ENCODE measurements at places on chromosomes 7 and 10.

- DNase-seq: no peak
Observed at GRCh38 chr7:43123457-43123856, 11.0 kb downstream of the HECW1 start.

DNA sequence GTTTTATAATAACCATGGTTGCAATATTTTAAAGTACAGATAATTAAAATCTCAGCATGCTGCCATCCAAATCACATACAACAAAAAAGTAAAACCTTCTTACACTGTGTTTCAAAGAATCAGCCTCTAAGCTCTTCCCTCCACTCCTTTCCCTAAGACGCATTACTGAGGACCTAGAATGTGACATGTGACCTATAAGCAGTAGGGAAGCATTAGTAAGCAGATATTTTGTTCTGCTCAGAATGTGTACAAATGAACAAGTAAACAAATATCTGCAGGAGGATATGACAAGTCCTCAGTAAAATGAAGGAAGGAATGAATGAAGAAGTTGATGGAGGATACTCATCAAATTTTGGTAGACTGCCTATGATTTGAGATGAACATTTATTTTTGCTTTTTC lies 49.1 kb downstream of the RAB11FIP2 start:
- DNase-seq: peak; percentile 74

DNA sequence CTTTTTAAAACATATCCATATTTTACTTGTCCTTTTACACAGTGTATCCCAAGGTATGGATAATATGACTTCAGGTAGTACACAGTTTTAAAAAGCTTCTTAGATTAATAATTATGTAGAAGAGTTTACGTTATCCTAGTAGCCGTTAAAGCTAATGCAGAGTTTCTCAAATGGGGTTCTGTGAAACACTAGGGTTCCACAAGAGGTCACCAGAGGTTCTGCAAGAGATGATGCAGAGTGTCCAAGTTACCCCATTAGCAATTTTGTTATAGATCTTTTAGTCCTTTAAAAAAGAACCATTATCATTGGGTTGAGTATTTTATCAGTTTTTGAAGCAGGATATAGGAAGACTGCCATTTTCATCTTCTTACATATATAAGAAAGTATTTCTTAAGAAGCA lies 298.9 kb upstream of the HPS1 start:
- DNase-seq: no peak

- DNase-seq: peak; percentile 74
Observed at GRCh38 chr10:49135575-49136313, 1.9 kb upstream of the FAM170B start.

GRCh38 chr10:33330543-33331378 lies 3.7 kb downstream of the NRP1 start:
- peak; percentile 94 for DNase-seq

- DNase-seq: no peak
Observed at GRCh38 chr7:2603044-2603965, 28.5 kb upstream of the TTYH3 start.

DNA sequence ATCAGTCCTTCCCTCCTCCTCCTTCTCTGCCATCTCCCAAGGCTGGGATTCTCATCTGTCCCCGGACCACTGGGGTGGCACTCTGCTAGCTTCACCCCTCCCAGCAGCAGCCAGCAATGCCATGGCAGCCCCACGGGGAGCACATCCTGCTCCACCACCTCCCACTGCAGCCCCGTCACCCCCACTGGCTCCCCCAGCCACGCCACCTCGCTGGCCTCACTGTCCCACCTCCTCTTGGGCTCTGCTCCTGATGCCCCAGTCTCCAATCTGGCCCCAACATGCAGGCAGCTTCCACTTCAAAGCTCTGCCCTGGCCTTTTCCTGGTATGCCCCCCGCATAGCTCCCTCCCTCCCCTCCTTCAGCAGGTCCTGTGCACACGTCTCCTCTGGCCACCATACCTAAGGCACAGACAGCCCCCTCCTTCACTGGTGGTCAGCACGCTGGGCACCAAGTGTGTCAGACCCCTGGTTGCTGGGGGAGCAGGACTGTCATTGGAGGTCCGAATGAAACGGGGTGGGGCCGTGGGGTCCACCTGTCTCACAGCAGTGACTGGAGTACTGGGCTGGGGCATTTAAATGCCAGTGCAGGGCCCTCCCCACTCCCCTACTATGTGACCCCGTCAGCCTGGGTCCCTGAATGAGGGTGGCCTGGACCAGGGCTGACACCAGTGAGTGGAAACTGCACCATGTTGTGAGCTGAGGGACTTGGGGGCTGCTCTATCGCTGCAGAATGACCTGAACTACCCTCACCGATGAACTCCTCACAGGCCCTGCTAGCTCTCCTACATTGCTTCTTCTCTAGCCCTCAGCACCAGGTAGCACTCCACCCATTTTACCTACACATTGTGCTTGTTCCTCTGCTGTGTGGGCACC lies 38.7 kb downstream of the RASGEF1A start:
- no peak for DNase-seq

DNA sequence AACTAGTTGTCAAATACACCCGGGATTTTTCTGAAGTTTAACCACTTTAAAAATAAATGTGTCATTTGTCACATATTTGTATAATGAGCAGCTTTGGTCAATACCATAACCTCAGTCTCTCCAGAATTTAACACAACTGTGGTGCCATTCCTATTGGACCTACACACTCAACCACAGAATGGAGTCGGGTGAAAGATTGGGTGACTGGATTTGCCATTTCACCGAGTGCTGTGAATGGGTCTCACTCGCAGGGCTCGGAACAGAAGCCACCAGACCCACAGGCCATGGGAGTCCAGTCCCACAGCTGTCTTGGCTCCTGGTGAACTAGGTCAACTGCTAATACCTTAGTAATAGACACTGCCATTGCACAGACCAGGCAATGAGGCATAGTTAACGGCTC lies 298.4 kb downstream of the CCDC3 start:
- no peak for DNase-seq

DNA sequence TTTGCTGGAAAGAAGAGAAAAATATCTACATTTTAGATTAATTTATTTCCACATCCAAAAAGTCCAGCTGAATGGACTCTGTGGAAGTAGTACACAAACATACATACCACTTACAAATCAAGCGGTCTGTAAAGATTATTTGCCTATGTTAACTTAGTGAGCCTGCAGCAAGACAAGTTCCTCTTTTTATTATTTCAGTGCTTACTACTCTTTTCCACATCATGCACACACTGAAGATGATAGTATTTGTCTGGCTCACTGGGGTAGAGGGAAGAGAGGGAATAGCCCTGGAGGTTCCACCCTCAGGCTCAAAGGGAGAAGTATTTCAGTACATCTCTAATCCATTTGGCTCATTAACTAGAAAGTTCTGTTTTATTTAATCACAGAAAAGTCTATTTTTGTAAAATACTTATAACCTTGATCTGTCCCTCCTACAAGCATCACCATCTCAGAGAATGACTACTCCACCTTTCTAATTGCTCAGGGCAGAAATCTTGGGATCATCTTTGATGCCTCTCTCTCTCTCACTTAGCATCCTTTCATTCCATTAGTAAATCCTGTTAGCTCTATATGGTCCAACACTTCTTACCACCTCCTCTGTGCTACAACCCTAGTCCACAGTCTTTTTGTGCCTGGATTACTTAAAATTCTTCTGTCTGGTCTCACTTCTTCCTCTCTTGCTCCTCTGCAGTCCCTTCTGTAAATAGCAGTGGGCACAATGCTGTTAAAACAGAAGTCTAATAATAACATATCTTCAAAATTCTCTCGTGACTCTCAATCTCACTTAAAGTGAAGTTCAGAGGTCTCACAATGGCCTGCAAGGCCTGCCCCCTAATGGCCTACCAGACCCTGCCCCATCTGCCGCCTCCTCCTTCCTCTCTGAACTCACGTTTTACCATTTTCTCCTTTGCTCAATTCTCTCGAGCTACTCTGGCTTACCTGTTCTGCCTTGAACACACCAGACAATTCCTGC lies 64.3 kb upstream of the CCDC6 start:
- DNase-seq: no peak

DNA sequence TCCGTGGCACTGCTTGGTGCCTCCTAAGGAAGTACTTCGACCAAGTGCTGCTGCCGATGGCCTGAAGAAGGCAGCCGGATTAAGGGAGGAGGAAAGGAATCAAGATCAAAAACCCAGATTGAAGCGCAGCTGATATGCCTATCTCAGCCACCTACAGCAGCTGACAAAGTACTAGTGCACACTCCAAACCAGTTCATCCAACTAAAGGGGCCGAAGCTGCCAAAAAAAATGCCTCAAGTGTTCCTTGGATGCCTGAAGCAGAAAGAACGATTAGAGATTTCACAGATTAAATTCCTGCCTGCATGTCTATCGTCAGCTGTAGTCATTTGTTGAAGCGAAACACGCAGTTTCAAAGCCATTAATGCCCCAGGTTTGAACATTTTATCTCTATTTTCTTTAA lies 65.7 kb downstream of the TNRC18 start:
- no peak for DNase-seq

DNA sequence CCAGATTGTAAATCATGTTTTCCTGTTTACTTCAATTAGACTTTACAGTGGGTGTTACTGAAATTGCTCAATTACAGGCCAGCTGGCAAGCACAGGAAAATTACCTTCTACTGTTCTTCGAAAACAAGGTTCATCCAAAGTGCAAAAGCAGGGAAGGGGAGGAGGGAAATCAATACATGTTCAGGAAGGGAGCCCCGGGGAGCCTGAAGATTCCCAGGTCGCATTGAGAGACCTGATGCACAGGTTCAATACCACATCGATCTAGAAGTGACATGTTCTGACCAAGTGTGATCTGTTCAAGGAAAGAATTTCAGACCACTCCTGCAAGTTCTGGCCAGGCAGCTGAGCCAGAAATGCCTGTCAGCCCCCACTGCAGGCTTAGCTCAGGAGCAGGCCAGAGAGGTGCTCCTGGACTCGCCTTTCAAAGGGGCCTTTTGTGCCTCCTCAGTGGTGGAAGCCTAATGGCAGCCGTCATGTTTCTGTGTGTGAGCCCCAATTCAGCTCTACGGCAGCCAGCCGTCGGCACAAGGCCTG lies 35.9 kb downstream of the FAM53B start:
- peak; percentile 28 for DNase-seq

DNA sequence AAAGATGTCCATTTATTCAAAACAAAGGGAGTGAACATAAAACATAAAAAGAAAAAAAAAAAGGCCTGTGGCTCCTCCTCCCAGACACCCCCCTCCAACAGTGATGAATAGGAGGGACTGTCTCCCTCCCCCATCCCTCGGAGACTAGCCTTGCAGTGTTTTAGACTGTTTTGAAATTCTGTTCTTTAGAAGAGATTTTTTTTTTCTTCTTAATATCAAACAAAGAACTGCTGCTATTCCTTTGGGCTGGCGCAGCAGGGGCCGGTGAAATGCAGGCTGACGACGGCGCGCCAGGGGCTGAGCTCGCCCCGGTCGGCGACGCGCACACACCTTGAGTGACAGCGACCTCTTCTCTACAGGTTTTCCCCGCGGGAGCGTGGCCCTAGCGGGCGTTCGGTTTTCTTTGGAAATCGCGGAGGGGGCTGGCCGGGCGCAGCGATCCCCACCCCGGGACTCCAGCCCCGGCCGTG lies at the start of gene LANCL2:
Gene LANCL2 (plus strand): TSS at position 133 of the 470 bp plus-strand sequence. CDS start 689 bp downstream, outside the sequence.
- DNase-seq: peak; percentile 55

DNA sequence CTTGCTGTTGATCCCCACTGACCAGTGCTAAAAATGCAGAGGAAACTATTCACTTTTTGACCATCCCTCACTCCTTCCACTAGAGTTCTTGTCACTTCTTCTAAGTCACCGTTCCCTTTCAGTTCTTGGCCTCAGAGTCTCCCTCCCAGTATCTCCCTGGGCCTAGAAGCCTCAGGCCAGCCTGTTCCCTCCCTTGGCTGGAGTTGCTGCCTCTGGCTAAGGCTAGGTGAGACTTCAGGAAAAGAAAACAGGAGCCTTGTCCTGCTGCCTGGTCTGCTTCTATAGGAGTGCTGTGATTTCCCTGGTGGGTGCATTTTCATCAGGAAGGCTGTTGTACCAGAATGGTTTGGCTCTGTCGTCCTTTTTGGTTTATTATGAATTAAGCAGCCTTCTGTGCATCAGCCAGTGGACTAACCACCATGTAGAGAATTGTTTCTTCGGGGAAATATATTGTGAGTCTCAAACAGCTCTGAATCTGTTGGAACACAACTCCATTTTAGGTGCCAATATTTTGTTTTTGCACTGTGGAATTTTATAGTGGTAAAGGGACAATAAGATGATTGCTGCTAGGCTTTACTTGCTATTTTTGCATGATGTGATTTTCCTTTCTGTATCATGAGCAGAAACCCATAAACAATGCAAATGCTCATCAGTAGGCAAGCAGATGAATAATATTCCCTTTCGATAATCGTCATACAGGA lies 233.4 kb upstream of the FZD1 start:
- no peak for DNase-seq

GRCh38 chr7:6530626-6531491 lies 20.4 kb downstream of the GRID2IP start:
- DNase-seq: no peak

DNA sequence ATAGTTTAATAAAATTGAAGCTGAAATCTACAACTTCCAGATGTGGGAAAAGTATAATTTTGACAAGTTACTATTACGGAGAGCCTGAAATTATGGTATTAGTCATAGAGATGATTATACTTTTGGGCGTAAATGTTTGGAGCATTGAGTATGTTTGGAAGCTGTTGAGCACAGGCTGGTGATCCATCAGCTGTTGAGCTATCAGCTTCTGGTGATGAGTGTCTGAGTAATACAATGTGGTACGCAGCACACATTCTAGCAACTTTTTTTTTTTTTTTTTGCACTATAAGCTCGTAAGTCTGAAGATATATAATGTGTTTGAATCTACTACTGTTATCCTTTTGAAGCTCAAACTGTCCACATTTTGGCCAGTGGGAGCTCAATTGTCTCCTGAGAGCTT lies 123.4 kb downstream of the ATE1 start:
- DNase-seq: peak; percentile 70

DNA sequence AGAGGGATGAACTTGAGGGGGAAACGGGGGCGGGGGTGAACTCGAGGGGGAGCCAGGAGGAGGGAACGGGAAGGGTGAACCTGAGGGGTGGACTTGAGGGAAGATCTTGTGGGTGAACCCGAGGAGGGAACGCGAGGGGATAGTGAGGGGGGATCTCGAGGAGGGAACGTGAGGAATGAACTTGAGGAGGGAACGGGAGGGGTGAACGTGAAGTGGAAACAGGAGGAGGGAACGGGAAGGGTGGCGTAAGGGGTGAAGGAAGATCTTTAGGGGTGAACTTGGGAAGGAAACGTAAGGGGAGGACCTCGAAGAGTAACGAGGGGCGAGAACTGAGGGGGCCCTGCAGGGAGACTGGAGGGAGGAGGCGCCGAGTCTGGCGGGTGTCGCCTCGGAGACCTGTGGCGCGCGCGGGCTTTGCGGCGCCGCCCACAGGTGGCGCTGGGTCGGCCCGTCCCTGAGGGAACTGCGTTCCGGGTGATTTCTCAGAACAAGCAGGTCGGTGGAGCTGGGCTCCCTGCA lies 651 bp downstream of the MYO3A start:
- DNase-seq: no peak
